Frontal cortex (tissue), 4 donors: ENCODE measurements at places on chromosomes 6 and 20. TPM values are rescaled to one million over a fixed set of nuclear protein-coding genes. Genes with fewer than 3 reads are reported as not detected.

Gene PAK5
- total RNA-seq: 33.0 TPM

Gene SLC17A3
- not detected for total RNA-seq

Gene PROKR2
- 8.6 TPM for total RNA-seq

Gene CST5
- total RNA-seq: not detected

Gene MLN
- not detected for total RNA-seq

Gene ZC2HC1B
- not detected for total RNA-seq

Gene LPA
- total RNA-seq: 1.2 TPM

Gene SFT2D1
- total RNA-seq: 20.0 TPM

Gene PNRC1
- 72.6 TPM for total RNA-seq

Gene TRIM15
- not detected for total RNA-seq

Gene ALDH8A1
- 3.3 TPM for total RNA-seq

Gene IFT52
- 86.0 TPM for total RNA-seq

Gene PPP1R3D
- 2.4 TPM for total RNA-seq

Gene FOXS1
- total RNA-seq: 0.82 TPM

Gene MUC22
- total RNA-seq: not detected

Gene AGER
- 0.82 TPM for total RNA-seq

Gene SIGLEC1
- total RNA-seq: under 0.01 TPM

Gene ULBP2
- total RNA-seq: 5.3 TPM

Gene TP53TG5
- total RNA-seq: not detected

Gene TFAP2C
- 2.4 TPM for total RNA-seq

Gene SLC52A3
- total RNA-seq: under 0.01 TPM

Gene HLA-B
- total RNA-seq: 41.6 TPM

Gene SCGN
- 30.2 TPM for total RNA-seq

Gene ZFP64
- total RNA-seq: 10.2 TPM

Gene TBXT
- total RNA-seq: not detected

Gene HTR1B
- 5.3 TPM for total RNA-seq

Gene OR2H2
- total RNA-seq: not detected

Gene PI16
- total RNA-seq: under 0.01 TPM

Gene OPN5
- total RNA-seq: not detected

Gene TMEM74B
- total RNA-seq: 9.4 TPM

Gene SLA2
- under 0.01 TPM for total RNA-seq

Gene PPP1R3G
- 1.6 TPM for total RNA-seq

Gene ENPP4
- total RNA-seq: 37.1 TPM

Gene GNAS
- 481 TPM for total RNA-seq

Gene ZSCAN23
- 11.0 TPM for total RNA-seq

Gene MOCS1
- 5.7 TPM for total RNA-seq

Gene TRIM40
- total RNA-seq: not detected

Gene GABRR2
- total RNA-seq: under 0.01 TPM

Gene BEND3
- total RNA-seq: 5.7 TPM

Gene DAAM2
- total RNA-seq: 5.3 TPM

Gene PTK7
- total RNA-seq: 16.7 TPM

Gene HLA-DPB1
- 2.4 TPM for total RNA-seq

Gene OR2J3
- total RNA-seq: not detected

Gene SIRPB1
- total RNA-seq: 0.41 TPM

Gene XKR7
- total RNA-seq: 9.8 TPM

Gene TOMM34
- 3.7 TPM for total RNA-seq

Gene LGSN
- 0.82 TPM for total RNA-seq

Gene TRIM31
- total RNA-seq: not detected

Gene TGM3
- total RNA-seq: not detected
